Endodermal cell (in vitro differentiated cells): ENCODE measurements at places on chromosomes 2 and 18.
A peak's percentile ranks its signal among the peaks of the same experiment; 100 is the strongest.

DNA sequence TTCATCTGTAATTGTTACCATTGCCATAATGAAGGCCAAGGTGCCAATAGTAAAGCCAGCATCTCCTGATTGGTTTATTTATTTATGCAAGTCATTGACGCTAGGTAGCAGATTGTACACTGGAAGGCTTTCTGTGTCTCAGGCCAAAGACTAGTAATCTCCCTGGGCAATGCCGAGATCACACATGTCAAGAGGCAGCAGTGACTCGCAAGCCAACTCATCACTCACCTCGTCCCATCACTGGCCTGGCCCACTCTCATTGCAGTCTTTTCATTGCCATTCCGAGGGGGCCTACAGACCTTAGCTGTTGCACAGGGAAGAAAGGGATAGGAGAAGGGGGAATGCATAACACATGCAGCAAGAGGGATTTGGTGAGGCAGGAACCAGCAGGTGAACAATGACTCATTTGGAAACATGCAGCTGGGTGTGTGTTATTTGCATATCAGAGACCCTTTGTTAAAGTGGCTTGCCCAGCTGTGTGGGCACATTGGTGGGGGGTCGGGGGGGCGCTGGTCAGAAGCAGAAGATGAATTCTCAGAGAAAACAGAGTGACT is 448.7 kb upstream of the HNRNPA3 start:
- peak; percentile 81 for DNase-seq

DNA sequence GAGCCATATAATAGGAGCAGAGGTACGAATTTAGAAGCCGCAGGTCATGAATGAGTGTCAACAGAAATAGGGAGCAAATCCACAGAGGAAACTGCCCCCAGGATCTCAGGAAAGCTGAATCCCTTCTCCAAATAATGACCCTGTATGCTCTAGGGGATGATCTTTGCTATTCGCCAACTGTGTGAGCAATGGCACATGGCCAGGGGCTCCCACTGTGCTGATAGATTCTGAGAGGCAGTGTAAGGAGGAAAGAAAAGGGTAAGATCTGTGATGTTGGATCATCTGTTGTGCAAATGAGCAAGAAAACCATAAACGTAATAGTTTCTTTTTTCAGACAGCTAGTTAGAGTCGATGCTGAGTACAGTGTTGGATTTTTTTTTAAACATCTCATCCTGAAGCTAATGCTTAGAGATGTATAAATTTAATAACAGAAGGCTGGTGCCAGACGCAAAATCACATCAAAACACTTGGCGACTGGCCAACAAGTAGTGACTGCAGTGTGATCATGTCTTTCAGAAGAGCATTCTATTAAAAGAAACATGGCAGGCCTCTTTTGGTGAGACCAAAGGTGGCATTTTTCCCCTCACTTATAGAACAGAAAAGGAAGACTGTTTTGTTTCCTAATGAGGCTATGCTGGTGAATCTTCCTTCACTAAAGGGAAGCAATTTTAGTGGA is 77.4 kb downstream of the ABCA12 start:
- DNase-seq, result no peak

DNA sequence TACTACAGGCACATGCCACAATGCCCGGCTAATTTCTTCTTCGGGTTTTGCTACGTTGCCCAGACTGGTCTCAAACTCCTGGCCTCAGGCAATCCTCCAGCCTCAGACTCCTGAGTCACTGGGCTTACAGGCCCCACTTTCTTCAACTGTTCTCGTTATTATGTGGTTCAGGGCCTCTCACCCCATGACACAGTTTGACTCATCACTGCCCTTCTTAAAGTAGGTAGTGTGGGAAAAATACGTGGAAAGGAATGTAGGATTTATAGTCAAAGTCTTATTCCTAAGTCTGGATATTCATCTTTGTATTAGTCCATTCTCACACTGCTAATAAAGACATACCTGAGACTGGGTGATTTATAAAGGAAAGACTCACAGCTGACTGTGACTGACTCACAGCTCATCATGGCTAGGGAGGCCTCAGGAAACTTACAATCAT is 19.4 kb downstream of the CENPA start:
- no peak for DNase-seq

GRCh38 chr2:66688951-66689350 is 254.0 kb downstream of the MEIS1 start:
- no peak for DNase-seq

- DNase-seq, result peak; percentile 40
Measured at GRCh38 chr2:219440388-219441256, 6.0 kb downstream of the SPEG start.

DNA sequence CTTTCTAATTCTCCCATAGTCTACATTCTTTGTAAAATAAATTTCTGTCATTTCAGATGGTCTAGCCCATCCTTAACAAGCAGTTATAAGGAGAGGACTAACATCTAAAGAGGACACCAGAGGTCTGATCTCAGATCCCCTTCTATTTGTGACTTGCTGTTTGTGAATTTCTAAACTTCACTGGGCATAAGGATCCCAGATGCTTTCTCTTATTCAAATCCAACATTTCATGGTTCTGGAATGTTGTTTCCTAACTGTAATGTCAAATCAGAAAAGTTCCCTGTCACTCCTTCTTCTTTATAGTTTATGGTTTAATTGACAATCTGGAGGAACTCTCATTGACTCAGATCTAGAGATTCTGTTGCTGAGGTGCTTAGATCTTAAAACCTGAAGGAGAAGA is 430.2 kb downstream of the MEIS1 start:
- DNase-seq, result no peak

GRCh38 chr2:102660070-102660469 is 40.7 kb downstream of the SLC9A2 start:
- DNase-seq, result no peak

DNA sequence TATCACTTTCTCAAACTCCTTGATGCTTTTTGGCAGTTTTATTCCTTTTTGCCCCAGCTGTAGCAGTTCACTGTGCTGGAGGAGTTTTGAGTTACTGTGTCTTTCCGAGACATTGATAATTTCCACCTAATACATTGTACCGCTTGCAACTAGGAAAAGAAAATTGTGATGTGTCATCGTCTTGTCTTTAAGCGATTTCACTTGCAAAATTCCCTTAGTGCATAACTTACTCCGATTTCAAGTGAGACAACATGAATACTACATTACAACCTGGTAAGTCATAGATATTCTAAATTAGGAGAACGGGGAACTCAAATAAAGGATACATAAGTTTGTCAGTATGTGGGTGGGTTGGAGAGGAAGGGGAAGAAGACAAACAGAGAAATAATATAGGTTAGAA is 340.5 kb upstream of the KYNU start:
- no peak for DNase-seq

DNA sequence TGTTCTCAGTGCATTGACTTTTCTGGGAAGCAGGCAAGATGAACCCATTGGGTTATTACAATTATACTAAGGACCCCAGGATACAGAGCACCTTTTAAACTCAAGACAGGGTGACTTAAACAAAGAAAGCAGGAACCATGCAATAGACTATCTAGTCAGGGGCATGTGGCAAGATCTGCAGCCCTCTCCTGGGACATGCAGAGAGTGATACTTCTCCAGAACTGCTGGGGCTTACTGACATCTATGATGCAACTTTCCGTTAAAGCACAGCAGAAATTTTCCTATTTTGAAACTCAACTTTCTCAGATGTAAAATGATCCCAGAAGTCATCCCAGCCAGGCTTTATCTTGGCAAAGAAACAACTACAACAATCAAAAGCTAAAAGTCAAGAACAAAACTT is 162.2 kb upstream of the HNMT start:
- DNase-seq, result no peak

GRCh38 chr18:10727477-10727876 is 201.7 kb downstream of the NAPG start:
- DNase-seq, result no peak

GRCh38 chr18:32684096-32684495 is 88.7 kb downstream of the KLHL14 start:
- no peak for DNase-seq

- DNase-seq, result peak; percentile 87
Measured at GRCh38 chr2:158745067-158745865, 49.9 kb upstream of the DAPL1 start.

GRCh38 chr2:23465936-23466335 is 81.0 kb downstream of the KLHL29 start:
- DNase-seq, result no peak

DNA sequence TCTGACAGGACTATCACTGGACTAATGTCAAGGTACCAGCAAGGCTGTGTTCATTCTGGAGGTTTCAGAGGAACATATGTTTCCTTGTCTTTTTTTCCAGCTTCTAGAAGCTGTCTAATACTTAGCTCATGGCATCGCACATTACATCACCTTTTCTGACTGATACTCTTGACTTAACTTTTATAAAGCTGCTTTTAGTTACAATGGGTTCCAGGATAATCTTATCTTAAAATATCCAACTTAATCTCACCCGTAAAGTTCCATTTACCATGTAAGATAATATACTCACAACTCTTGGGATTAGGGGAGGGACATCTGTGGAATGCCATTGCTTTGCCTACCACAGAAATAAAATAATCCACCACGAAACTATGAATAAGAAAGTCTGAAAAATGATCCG is 394.2 kb downstream of the CDH19 start:
- DNase-seq, result no peak

DNA sequence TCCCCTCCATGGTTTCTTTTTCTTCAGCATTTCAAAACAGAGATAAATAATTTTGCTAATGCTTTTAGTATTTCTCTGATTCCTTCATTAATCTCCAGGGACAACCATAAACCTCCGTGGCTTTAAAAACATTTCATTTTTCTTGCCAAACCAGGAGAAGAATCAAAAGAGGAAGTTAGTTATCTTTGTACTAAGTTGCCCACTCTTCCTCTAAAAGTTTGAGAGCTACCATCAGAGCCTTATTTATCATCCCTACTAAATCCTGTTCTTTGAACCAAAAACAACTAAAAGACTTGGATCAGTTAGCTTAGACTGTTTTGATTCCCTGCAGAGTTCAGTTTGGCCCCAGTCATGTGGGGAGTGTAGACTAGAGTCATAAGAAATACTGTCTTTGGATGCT is 208.4 kb downstream of the SETBP1 start:
- DNase-seq, result no peak

DNA sequence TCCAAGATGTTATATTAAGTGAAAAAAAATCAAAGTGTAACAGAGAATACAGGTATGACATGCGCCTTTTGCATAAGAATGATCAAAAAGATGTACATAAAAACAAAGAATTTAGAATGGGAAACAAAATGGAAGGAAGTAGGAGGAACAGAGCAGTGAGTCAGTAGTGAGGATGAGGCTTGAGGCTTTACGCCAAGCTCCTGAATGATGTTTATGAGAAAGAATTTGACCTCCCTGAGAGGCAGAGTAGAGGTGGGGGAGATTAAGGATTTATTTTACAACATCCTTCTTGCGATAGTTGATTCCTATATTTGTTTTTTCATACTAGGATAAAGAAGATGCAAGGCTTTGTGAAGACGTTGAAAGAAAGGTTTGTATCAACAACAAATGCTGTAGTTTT is 81.4 kb downstream of the DCDC2C start:
- no peak for DNase-seq

GRCh38 chr18:31850844-31851243 is 90.2 kb upstream of the SLC25A52 start:
- DNase-seq, result no peak

GRCh38 chr2:58428096-58429013 is 187.2 kb upstream of the FANCL start:
- peak; percentile 92 for DNase-seq

GRCh38 chr2:224882291-224883171 is 159.7 kb downstream of the DOCK10 start:
- DNase-seq, result no peak

DNA sequence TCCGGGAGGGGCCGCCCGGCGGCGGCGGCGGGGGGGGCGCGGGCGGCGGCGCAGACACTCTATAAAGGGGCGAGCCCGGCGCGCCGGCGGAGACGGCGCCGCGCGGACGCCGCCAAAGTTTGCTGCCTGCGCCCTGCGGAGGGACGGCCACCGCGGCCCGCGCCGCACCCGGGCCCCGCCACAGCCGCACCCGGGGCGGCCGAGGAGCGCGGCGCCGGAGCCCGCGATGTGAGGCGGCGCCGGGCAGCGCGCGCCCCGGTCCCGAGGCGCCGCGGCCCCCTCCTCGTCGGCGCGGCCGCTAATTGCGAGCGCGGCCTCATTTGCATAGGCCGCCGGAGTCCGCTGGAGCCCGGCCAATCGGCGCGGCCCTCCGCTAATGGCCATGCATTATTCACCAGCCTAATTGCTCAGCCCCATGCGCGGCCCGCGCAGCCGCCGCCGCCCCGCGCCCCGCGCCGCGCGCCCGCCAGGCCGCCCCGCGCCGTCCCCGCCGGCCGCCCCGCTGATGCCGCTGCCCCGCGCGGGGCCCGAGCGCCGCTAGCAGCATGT is at the start of gene SALL3:
Gene SALL3, plus strand, starts transcription at position 89 of the 549 bp plus-strand sequence. Its CDS starts 457 bp downstream, at position 546.
- DNase-seq, result peak; percentile 91

GRCh38 chr2:62178741-62179271 is 17.1 kb upstream of the B3GNT2 start:
- DNase-seq, result no peak

DNA sequence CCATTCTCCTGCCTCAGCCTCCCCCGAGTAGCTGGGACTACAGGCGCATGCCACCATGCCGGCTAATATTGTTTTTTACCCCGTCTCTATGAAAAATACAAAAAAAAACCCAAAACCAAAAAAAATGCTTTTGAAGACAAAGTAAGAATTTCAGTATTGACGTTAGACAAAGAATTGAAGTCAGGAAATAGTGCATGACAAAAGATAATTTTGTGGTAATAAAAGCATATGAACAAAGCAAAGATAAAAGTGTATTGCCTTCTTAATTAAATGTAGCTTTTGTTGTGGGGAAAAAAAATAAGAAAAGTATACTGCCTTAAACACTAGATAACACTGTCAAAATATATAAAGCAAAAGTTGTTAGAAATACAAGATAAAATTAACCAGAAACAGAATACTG is 86.8 kb downstream of the ANKRD12 start:
- no peak for DNase-seq

- DNase-seq, result no peak
Measured at GRCh38 chr2:233264667-233265066, 13.2 kb downstream of the ATG16L1 start.

DNA sequence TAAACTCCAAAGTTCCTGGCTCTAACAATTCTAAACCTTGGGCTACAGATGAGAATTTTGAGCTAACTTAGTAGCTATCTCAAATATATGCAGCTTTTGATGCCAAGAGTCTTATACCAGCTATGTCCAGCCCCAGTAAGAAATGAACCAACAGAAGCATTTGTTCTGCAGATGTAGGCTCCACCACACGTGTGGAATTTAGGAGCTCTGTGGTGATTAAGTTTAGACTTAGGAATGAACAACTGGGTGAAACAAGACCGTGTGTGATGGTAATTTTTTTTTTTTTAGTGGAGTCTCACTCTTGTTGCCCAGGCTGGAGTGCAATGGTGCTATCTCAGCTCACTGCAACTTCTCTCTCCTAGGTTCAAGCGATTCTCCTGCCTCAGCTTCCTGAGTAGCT is 179.7 kb downstream of the ANKRD30B start:
- no peak for DNase-seq

DNA sequence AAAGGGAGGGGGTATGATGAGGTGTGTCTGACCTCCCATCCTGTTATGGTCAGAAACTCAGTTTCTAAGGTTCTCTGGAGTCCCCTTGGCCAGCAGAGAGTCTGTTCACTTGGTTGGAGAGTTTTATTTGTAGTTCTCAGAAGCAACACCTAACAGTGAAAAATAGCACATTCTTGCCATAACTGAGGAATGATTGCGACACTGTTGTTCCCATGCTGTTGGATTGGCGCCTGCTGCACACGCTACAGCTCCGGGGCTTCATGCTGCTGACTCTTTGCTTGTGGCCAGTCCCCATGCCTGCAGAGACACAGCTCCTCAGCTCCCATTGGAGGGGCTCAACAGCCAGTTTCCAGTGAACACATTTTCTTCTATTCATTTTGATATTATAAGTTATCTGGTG is 42.1 kb downstream of the TPGS2 start:
- no peak for DNase-seq
